Fibroblast of the conjunctiva (primary cell): ENCODE measurements at places on chromosomes 5 and 9.

DNA sequence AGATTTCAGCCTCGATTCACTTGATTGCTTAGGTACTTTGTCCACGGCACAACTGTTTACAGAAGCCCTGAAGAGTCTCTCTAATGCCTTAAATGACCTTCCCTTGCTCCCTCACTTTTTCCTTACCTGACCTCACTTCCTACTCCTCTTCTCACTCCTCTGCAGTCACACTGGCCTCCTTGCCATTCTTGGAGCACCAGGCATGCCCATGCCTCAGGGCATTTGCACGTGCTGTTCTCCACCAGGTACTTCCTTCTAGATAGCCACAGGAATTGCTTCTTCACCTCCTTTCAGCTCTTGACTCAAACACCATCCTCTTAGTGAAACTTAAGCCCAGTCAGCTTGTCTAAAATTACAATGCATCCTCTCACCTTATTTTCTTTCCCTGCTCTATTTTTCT, 52.4 kb upstream of the TRAF1 start:
- no peak for DNase-seq

- peak; percentile 65 for DNase-seq
Measured at GRCh38 chr9:6015278-6016157, at the start of gene RANBP6. Gene RANBP6 (minus strand): TSS chr9:6015624. CDS start chr9:6015607, 17 bp downstream.

DNA sequence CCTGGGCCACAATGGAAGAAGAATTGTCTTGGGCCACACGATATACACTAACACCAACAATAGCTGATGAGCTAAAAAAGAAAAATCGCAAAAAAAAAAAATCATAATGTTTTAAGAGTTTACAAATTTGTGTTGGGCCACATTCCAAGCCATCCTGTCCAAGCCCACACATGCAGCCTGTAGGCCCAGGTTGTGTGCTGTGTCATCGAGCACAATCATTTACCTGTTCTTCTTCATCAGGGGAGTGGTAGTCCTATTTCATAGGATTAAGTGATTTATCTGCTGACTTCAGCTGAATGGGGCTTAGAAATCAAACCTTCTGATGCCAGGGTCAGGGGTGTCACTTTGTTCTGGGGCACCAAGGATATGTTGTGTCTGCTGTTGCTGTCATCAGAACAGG, 44.6 kb upstream of the ELL2 start:
- DNase-seq, result no peak

DNA sequence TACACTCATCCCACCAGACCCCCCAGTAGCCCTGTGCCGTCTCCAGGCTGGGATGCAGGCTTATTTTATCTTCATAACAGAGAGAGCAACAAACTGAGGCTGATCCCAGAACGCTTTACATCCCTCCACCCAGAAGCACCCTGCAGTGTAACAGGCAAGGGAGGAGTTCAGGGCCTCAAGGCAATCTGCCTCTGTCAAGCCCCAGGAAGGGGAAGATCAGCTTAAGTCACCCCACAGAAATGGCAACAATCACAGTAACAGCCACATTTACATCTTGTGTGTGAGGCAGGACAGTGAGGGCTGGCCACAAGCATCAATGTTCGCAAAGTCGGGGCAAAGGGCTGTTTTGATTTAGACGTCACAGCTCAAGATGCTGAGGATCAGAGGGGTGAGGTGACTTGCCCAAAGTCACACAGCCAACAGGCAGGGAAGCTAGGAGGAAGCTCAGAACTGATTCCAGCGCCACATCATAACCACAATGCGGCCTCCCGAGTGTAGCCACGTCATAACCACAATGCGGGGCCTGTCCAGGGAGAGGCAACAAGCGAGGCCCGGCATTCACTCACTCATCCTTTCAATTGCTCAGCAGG, 14.4 kb downstream of the STK10 start:
- no peak for DNase-seq

- DNase-seq, result no peak
Measured at GRCh38 chr5:94196953-94197352, 421.5 kb downstream of the KIAA0825 start.

- DNase-seq, result no peak
Measured at GRCh38 chr9:112326194-112326593, 7.2 kb downstream of the PTBP3 start.

- DNase-seq, result peak; percentile 87
Measured at GRCh38 chr9:115923903-115924668, 229.5 kb upstream of the PAPPA start.

DNA sequence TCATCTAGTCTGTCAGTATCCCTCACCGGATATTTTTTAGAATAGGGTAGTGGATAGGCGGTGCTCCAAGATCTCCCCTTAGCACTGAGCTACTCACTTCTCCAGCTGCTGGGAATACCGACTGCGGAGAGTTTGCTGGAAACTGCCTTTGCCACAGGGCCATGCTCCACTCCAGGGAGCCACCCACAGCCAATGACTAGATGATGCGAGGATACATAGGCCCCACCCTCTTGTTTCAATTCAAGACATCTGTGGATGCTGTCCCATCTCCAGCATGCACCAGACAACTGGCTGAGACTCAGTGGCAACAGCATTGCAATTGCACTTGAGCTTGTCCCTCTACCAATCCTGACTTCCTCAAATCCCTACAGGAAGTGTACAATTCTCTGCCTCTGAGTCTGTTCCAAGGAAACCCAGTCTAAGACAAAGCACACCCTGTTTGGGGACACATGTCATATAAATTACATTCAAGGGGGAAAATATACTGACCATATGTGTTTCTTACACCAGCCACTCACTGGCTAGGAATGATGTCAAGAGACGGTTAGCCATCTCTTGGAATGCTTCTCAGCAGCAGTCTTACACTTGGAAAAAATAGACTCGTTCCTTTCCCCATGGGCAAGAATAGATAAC, 312.6 kb upstream of the KIF2A start:
- no peak for DNase-seq

DNA sequence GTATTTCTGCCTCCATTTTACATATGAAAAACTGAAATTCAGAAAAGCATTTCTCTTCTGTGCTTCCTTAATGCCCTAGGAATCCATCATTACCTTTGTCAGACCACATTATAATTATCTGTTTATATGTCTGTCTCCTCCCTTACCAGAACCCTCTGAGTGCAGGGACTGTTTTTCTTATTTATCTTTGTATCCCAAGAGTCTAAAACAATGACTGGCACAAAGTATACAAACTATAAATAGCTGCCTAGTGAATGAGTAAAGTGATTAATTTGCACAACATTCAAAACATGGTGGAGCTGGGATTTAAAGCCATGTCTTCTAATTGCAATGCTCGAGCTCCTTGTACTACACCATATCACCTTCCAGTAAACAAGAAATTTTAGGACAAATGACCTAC, 49.3 kb upstream of the HK3 start:
- DNase-seq, result no peak

DNA sequence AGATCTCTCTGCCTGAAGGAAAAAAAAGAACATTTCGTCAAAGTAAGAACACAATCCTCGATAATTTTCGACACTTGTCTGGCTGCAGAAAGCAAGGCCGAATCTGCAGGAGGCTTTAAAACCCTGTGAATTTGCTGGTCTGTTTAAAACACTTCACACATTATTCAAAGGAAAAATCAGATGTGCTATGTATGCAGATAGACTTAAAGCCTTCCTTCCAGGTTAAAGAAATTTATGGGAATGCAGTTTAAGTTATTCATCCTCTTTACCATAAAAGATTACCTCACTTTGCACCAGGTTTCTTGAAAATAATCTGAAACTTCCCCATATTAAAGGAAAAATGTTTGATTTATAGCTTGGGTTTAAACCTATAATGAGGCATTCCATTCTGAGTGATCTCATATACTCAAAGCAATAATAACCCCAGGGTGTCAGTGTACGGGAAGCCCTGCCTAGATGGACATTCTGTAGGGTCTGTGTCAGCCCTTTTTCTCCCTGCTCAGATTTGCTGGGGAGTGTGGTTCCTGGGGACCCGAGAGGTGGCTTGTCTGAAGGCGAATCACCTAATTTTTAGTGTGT, 323.5 kb upstream of the SLC24A2 start:
- DNase-seq, result no peak

DNA sequence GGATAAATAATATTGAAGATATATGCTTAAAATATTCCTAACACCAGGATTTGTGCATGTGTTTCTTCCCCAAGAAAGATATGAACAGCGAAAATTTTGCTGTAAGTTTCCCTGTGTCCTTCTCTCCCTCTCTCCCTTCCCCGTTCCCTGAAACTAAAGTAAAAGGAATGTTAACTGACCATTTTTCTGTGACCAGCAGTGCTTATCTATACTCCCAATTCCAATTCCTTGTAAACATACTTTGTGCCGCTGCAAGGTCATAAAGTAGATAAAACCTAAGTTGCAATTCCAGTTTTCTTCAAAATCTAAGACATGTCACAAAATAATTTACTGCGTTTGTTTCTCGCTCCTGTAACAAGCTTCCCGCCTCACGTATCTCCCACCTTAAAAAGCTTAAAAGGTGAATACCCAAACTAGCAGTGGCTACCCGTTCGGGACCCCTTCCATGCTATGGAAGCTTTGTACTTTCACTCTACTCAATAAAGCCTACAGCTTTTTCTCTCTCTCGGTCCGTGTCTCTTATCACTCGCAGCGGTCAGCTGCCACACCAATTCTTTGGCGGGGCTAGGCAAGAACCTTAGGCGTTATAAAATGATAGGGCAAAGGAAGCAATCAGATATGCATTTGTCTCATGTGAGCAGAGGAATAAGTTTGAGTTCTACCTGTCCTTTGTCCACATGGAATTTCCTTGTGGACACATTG, 1798.0 kb downstream of the EFNA5 start:
- no peak for DNase-seq

- peak; percentile 62 for DNase-seq
Measured at GRCh38 chr9:16343249-16344237, 526.9 kb downstream of the BNC2 start.

DNA sequence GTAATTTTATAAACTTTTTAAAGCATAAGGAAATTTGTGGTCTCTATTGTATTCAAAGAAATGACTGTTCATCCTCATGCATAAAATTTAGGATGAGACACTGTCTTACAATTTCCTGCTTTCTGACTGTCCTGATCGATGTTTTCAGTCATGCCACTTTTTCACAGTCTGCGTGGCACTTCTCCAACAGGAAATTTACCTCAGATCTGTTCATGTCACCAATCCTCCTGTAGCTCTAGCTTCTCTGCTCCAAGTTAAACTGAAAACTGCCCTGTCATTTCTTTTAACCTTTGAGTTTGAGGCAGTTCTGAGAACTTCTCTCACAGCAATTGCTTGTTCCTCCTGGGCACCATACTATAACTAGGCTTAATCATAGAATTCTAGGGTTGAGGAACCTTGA, 455.1 kb downstream of the EFNA5 start:
- no peak for DNase-seq

- no peak for DNase-seq
Measured at GRCh38 chr9:119898316-119898715, 529.1 kb upstream of the BRINP1 start.

DNA sequence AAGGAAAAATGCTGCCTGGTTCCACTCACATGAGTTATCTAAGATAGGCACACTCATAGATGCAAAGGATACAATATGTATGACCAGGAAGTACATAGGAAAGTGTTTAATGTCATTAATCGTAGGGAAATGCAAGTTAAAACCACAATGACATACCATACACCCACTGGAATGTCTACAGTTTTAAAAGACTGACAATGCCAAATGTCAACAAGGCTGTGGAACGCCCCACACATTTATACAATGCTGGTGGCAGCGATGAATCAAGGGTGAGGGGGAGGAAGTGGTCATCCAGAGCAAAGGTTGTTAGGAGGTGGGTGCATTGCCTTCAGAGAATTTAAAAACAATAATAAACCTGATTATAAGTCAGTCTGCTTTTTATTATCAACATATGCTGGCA, 437.8 kb downstream of the ARHGEF28 start:
- DNase-seq, result no peak

- peak; percentile 38 for DNase-seq
Measured at GRCh38 chr9:88680041-88680440, 145.1 kb downstream of the NXNL2 start.

DNA sequence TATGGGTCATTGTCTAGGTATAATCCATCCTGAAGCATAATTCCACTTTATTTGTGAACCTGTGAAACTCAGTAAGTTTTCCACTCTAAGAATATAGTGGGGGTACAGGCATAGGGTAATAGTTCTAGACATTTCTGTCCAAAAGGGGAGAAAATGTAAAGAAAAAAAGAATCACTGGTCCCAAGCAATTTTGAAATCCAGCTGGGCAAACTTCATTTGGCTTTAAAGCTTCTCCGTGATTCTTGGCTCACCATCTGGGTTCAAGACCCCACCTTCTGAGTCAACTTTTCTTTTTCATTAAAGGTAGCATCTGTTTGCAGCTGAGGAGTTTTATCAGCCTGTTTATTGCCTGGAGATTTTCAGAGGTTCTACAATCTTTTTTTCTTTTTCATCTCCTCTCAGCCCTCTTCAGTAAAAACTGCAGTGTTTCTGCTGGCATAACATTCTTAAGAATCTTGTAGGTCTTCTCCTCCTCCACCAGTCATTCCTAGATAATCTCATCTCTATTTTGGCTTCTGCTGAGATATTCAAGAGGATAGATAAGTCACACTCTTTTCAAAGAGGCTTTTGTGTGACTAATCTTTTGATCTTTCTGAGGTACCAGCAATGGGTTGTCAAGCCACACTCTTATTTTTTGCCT, 126.1 kb upstream of the PITX1 start:
- DNase-seq, result no peak

DNA sequence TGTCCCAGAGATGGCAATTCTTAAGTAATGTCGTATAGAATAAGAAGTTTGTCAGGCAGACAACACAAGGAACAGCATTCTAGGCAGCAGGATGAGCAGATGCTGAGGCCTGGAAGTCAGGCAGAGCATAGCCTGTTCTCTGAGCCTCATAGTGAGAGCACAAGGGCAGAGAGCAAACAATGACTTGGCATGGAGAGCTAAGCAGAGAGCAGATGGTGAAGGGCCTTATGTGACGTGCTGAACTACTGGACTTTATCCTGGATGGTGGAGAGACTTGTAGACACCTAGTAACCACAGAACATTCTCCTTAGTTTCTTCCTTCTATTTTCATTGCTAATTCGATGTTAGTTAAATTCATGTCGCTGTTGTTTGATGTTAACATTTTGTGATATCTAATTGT, 60.1 kb downstream of the KCTD16 start:
- no peak for DNase-seq

DNA sequence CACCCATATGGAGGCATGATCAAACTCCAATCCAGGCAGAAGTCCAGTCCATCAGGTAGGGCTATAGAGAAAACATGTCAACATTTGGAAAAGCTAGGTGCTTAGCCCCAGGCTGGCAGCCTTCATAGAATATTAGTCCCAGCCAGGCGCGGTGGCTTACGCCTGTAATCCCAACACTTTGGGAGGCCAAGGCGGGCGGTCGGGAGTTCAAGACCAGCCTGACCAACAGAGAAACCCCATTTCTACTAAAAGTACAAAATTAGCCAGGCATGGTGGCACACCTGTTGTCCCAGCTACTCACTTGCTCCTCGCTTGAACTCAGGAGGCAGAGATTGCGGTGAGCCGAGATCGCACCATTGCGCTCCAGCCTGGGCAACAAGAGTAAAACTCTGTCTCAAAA, 285.7 kb downstream of the MARCHF11 start:
- DNase-seq, result no peak

DNA sequence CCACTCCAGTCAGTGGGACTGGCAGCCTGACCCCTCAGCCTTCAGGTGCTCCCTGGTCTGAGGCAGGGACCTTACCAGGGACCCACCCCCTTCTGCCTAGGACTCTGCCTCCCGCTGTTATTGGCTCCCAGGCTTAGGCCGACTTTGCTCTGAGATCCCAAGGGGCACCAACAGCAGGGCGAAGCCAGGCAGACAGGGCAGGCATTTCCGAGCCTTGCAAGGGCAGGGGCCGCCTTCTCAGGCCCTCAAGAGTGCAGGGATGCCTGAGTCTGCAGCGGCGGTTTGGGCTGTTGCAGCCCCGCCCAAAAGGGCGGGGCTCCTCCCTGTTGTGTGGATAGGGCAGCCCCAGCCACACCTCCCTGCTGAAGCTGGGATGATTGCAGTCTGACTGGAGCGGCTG, 644.6 kb downstream of the PRR16 start:
- DNase-seq, result no peak
